ENCODE measurements at places on chromosomes 6 and 20.

DNA sequence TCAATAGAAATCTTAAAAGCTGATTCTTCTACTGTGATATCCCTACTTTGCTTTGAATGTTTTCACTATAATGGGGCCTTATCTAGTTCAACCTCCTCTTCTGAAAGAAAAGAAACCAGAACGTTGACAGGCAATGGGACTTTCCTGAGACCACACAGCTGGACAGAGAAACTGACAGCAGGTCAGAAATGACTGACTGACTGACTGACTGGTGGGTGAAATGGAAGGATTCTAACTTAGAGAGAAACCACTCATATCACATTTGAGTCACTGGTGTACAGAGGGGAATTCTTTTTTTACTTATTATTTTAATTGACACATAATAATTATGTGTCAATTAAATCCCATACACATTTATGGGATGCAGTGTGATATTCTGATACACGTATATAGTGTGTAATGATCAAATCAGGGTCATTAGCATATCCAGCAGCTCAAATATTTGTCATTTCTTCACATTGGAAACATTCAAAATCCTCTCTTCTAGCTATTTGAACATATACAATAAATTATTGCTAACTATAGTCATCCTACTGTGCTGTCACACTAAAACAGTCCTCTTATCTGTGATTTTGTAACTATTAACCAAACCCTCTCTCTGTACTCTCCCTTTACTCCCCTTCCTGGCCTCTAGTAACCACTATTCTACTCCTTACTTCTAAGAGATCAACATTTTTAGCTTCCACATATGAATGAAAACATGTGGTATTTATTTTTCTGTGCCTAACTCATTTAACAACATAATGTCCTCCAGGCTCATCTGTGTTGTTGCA lies 64.8 kb upstream of the NRSN1 start:
- DNase-seq: no peak

GRCh38 chr20:62475772-62476055 lies at the start of gene GATA5:
Gene GATA5, minus strand, starts transcription at chr20:62475995. Its CDS starts 474 bp downstream, at chr20:62475521.
- no peak for DNase-seq

GRCh38 chr6:140346428-140346827 lies 972.0 kb upstream of the CITED2 start:
- no peak for DNase-seq

DNA sequence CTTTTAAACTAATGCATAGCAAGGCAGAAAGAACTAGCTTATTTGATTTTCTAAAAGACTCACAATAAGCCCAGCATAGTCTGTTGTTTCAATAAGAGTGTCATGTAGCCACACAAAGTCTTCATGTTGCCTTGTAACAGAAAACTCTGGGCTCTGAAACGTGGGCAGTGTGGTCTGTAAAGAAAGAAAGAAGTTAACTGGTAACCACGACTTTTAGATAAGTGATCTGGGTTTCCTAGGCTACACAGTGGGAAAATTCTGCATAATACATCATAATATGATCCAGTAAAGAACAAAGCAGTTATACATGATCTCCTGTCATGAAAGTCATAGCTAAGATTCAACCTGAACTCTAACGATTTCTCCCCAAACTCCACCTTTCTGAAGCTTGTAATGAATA lies 13.3 kb downstream of the SNX5 start:
- DNase-seq: no peak

DNA sequence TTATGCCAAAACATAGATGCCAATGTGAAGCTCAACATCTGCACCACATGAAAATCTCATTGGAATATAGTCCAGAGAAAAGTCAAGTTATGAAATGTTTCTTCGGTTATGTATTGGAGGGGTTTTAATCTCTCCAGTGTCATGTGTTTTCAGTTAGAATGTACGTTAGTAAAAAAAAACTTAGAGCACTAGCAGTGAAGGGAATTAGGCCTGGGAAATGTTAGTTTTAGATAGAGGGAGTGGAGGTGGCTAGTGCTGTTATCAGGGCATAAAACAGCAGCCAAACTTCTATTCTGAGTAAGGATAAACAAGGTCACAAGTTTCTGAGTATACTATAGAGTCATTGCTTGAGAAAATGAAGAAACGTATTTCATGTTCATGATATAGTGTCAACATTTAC lies 42.9 kb downstream of the HDGFL1 start:
- no peak for DNase-seq
